Right renal cortex interstitium (tissue), 3 donors: ENCODE measurements at places on chromosomes 6 and 20. TPM values are rescaled to one million over a fixed set of nuclear protein-coding genes. Genes with fewer than 3 reads are reported as not detected.

DNA sequence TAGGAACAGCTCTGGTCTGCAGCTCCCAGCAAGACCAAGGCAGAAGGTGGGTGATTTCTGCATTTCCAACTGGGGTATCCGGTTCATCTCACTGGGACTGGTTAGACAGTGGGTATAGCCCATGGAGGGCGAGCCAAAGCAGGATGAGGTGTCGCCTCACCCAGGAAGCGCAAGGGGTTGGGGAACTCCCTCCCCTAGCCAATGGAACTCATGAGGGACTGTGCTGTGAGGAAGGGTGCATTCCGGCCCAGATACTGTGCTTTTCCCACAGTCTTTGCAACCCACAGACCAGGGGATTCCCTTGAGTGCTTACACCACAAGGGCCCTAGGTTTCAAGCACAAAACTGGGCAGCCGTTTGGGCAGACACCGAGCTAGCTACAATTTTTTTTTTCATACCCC lies 21.8 kb downstream of the HDDC2 start:
- DNase-seq = no peak

- peak; percentile 95 for DNase-seq
Observed at GRCh38 chr6:26043384-26044139, 43.7 kb upstream of the HFE start.

DNA sequence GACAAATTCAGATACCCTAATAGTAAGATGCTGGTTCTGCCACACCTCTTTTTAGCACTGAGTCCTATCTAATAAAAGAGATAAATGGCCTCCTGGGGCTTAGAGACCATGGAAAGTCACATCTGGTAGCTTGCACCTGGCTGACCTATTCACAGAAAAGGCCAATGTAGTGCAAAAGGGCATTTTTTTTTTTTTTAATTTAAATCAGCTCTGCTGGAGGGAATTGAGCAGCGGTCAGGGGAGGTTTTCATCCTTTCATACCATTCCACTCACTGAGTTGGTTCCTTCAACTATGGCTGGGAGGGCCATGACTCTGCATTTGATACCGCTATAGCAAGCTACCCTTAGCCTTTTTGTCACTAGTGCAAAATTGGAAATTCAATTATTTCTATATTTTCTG lies 20.1 kb upstream of the HS3ST5 start:
- no peak for DNase-seq

DNA sequence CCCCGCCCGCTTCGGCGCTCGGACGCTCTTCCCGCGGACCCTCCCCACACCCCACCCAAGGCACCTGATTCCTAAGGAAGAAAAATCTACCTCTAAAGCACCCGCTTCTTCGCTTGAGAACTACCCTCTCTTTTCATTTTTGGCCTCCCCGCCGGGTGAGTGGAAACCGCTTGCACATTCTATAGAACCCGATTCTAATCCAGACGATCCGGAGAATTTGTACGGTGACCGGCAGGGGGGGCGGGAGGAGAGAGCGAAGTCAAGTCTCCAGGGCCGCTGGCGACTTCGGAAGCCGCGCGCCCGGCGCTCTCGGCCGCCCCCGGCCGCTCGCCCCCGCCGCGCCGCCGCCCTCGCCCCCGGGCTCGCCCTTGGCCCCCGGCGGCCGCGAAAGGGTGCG lies at the start of gene RBM24:
Gene RBM24, plus strand, starts transcription at position 262 of the 397 bp plus-strand sequence. CDS start 221 bp downstream, outside the sequence.
- peak; percentile 40 for DNase-seq

Gene CPXM1
- polyA plus RNA-seq = 242 TPM

Gene UBR2
- polyA plus RNA-seq = 27.1 TPM

GRCh38 chr6:5266423-5266822 lies 5.1 kb downstream of the FARS2 start:
- DNase-seq = no peak

GRCh38 chr20:19465536-19465935 lies 253.1 kb downstream of the SLC24A3 start:
- no peak for DNase-seq
